ENCODE measurements at places on chromosomes 11 and 22.

DNA sequence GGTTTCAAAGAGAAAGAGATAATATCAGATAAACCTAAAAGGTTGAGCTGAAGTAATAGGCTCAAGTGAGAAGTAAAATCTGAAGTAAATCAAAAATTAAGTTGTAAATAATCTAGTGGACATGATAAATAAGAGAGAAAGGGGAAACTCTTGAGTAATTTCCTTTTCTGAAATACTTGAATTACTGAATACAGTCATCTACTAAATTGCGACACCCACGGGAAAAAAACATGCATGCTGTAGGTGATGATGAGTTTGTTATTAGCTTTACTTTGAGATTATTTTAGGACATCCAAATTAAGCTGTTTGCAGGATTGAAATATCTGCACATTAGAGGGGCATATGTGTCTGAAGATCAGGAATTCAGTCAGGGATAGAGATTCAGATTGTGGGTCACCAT lies 50.0 kb upstream of the CARD18 start:
- DNase-seq: no peak

DNA sequence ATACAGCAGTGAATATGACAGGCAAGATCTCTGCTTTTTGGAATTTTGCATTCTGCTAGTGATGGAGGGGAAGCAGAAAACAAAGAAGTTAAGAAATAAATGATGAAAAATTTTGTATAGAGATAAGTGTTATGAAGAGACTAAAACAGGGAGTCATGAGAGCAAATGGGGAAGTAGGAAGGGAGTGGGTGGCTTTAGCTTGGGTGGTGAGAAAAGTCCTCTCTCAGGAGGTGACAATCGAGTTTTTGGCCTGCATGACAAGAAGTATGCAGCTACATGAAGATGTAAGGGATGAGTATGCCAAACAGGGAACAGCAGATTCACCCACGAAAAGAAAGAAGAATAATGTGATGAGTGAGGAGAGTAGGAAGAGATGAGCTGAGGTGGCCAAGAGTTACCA lies 80.7 kb upstream of the MPPED2 start:
- no peak for DNase-seq

GRCh38 chr11:12330485-12331231 lies 46.7 kb upstream of the PARVA start:
- no peak for DNase-seq

DNA sequence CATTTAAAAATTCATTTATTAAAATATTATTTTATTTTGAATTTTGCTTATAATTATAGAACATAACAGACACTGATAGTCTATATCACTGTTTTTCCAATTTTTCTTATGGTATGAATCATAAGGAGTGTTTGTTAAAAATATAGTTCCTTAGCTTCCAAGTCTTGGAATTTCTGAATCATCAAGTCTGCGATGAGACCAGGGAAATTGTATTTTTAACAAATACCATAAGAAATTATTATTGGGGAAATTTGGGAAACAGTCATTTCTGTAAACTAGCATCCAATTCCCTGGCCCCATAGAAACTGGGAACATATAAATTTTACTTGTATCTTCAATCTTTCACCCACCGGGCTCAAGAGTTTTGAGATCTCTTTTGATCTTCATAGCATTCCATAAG lies 38.0 kb upstream of the PICALM start:
- DNase-seq: no peak

Data from ecto neural progenitor cell (in vitro differentiated cells).